ENCODE measurements at places on chromosomes 2 and 18. TPM values are rescaled to one million over a fixed set of nuclear protein-coding genes. Genes with fewer than 3 reads are reported as not detected.
A peak's percentile ranks its signal among the peaks of the same experiment; 100 is the strongest.

DNA sequence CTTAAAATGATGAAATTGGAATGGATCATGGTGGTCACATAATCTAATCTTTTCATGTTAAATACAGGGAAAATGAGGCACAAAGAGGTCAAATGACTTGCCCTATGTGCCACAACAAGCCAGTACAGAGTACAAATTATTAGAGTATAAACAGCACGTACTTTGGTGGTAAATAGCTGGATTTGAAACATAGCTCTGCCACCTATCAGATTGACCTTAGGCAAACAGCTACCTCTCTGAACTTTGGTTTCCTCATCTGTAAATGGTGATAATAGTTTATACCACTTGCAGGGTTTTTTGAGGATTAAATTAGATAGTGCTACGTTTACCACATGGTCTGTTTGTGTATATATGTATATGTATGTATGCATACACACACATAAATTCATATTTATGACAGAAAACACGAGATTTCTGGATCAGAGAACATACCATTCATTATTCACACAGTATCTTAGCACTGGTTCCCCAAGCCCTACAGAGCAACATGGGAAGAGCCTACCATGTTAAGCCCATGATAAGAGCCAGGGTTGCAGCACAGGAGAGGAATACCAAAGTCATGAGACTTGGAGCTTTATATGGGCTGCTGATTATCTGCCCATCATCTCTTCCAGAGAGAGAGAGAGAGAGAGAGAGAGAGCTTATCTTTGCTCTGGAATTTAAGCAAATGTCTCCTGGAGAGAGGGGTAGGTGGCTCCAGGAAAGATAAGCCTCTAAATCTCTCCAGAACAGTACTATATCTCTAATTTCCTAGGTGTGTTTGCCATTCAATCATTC is 73.5 kb downstream of the MDH1 start:
- DNase-seq, result no peak

GRCh38 chr2:215660687-215661086 is 224.8 kb upstream of the FN1 start:
- no peak for DNase-seq

- no peak for DNase-seq
Measured at GRCh38 chr18:54387631-54388030, 29.9 kb downstream of the C18orf54 start.

DNA sequence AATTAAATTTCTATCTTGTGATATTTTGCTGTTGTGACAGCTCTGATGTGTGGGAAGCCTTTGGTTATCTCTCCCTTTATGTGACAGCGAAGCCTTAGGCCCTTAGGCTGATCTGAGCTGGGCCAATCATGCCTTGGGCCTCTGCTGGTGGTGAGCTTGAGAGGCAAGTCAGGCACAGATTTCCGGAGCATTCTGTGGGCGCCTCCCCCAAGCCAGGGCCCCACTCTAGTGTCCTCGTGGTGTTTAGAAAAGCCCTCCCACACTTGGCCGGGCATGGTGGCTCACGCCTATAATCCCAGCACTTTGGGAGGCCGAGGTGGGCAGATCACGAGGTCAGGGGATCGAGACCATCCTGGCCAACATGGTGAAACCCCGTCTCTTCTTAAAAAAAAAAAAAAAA is 239.8 kb downstream of the SH3RF3 start:
- no peak for DNase-seq

DNA sequence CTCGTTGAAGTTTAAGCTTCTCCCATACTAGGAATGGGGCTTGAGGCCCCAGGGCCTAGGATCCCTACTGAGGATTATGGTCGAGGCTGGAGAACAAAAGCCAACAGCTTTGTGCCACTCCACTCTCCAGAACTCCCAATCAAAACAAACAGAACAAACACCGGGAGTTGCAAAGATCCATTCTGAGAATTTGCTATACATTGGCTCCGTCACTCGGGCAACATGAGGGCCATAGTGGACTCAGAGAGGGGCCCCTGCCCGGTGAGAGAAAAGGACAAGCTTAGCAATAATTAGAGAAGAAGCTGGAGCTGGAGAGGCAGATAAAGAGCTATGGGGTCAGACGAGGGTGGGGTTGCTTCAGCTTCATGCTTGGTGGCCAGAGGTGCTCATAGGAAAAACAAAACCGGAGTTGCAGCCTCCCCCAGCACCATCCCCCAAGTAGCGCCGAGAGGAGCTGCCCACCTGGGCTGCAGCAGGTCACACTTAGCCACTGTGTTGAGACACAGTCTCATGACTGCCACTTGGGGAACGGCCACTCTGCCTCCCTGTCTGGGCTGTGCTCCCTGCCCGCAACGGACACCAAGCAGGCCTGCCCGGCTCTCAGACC is 142.3 kb upstream of the HAAO start:
- DNase-seq, result no peak

GRCh38 chr2:7030810-7031209 is 113.6 kb downstream of the RNF144A start:
- DNase-seq, result no peak

DNA sequence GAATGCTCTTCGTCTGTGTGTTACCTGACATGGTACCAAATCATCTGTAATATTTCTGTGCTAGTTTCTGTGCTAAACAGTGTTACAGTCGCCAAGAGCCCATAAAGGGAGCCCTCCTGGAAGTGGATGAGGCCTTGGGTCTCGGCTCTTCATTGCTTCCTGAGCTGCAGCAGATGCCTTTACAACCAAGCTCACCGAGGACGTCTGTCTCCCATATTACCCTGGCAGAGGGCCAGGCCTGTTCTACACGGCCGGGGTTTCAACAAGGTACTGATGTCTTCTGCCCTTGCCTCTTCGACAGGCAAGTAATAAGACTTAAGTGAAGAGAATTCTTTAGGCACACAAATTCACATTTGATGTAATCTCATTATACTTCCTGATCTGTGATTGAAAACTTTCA is 16.8 kb downstream of the RPL31 start:
- no peak for DNase-seq

DNA sequence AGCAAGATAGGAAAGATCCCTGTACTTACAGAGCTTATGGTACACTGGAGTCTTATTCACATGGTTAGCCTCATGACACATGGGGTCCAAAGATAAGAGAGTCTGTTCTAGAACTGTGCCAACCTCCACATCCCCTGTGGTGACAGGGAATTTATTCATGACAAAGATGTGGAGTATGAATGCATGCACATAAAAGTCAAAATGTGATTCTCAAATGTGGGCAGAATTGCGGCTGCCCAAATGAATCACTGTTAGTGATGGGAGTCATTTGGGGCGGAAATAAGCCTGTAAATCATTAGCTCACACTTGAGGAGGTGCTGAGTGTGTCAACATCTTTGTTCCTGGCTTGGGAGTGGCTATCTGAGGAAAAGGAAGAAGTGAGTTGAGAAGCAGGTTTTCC is 560.6 kb downstream of the SLC4A3 start:
- DNase-seq, result no peak

- DNase-seq, result no peak
Measured at GRCh38 chr2:24461685-24462084, 29.4 kb upstream of the NCOA1 start.

- no peak for DNase-seq
Measured at GRCh38 chr2:138094031-138094430, 129.8 kb downstream of the HNMT start.

- DNase-seq, result peak; percentile 25
Measured at GRCh38 chr2:231717281-231718171, 9.2 kb downstream of the PTMA start.

GRCh38 chr2:30655660-30656059 is 151.6 kb downstream of the CAPN13 start:
- no peak for DNase-seq

- no peak for DNase-seq
Measured at GRCh38 chr2:147294825-147295392, 549.9 kb upstream of the ACVR2A start.

- no peak for DNase-seq
Measured at GRCh38 chr2:74764429-74765272, 69.3 kb upstream of the HK2 start.

GRCh38 chr2:112841295-112842044 is 4.9 kb upstream of the IL1B start:
- DNase-seq, result no peak

GRCh38 chr18:62037012-62037742 is 144.4 kb upstream of the RNF152 start:
- no peak for DNase-seq

GRCh38 chr2:177229442-177230242 is 17.0 kb downstream of the HNRNPA3 start:
- DNase-seq, result no peak

DNA sequence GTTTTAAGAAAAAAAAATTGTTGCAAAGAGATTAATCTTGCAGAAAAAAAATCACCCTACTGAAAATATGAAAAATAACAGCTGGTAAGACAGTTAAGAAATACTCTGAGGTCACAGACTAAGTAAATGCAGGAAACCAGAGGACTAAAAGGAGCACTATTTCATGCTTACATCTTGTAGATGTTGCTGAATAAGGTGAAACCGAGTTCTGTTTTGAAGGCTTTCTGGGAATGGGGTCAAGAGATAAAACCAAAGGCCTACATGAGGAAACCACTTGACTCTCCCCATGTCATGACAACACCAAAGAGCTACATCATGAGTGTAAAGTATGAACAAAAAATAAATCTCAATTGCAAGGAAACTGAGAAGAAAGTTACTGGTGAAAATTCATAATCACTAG is 197.6 kb downstream of the LRP1B start:
- DNase-seq, result no peak

- no peak for DNase-seq
Measured at GRCh38 chr18:23756590-23757436, 67.6 kb downstream of the LAMA3 start.

DNA sequence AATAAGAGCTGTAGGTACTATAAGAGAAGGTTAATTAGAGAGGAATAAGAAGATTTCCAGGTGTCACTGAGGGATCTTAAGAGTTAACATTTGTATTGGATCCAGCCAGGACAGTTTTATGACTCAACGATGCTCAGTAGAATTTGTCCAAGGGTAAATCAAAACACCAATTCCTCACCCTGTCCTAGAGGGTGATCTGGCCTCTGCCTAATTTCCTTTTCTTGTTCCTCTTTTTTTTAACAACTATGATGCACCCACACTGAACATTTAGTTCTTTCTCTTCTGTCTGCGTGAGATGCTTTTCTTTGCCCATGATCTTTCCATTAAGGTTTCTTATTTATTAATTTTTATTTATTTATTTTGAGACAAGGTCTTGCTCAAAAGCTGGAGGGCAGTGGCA is 92.0 kb downstream of the PMS1 start:
- no peak for DNase-seq

DNA sequence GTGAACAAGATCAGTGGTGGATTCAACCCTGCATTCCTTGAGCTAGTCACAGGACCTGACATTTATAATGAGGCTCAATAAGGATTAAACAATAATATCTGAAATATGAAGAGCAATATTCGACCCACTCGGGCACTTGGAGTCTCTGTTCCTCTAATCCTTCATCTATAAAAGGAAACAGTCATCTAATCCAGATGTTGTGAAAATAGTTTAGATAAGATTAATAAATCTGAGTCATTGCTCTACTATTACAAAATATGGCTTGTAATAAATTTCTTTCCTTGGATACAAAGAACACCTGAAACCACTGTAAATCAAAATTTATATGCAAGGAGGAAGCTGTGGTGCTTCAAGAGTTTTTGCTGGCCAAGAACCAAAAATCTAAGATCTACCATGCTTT is 846.9 kb upstream of the ACVR2A start:
- no peak for DNase-seq

- no peak for DNase-seq
Measured at GRCh38 chr2:140863713-140864112, 1267.1 kb downstream of the LRP1B start.

- DNase-seq, result no peak
Measured at GRCh38 chr2:9570182-9571060, 14.8 kb upstream of the ADAM17 start.

DNA sequence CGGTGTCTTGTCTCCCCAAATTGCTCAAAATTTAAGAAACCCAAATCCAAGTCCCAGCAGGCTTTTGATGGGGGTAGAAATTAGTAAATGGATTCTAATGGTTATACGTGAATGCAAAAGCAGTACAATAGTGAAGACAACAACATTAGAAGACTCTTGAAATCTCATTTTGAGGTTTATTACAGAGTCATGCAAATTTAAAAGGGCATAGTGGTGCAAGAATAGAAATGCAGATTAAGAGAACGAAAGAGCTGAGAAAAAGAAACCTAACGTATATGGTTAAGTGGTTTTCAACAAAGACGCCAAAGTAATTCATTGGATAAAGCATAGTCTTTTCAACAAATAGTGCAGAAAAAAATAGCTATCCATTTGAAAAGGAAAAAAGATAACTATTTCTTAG is 33.2 kb upstream of the CXXC1 start:
- no peak for DNase-seq

DNA sequence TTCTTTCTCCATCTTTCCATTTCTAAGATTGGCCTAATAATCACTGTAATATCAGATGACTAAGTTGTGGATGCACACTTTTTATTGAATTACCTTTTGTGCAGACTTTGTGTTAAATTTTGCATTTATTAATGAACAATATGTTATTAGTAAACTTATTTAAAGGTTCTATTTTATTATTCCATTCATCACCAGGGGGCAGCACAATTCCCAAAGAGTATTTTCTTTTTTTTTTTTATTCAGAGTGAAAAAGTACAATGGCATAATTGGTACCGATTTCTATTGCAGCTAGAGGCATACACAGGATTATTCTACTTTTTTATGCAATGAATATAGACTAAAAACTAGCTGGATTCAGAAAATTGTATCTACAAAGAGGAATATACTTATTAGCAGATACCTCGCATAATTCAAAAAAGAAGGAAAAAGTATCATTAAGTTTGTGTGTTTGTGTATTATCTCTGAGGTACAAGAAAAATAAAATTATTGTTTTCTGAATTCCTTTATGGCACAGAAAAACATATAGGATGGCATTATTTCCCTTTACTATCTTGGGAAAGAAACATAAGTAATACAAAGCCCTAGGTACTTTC is 390.6 kb downstream of the ERBB4 start:
- no peak for DNase-seq

DNA sequence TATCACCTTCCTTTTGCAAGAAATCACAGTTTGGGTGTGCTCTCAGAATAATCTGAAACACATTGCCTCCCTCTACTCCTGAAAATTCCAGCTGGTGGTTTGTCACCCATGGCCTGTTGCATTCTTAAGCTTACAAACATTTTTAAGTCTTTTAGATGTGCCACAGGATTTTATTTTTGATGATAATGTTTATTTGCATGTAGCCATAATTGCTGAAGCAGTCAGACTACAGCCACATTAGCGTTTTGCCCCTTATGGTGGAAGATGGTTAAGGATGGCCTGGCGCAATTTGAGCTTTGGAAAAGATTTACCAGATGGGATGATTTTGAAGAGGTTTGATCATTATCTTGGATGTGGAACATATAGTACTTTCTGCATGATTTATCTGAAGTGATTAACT is 439.5 kb downstream of the MEIS1 start:
- DNase-seq, result no peak

The RNF144A gene
- 21.0 TPM for total RNA-seq

The FBXO48 gene
- total RNA-seq, result 5.0 TPM

The CHAC2 gene
- total RNA-seq, result 10.3 TPM

The RFTN2 gene
- not detected for total RNA-seq

The SPDYA gene
- 1.2 TPM for total RNA-seq

The TNFRSF11A gene
- total RNA-seq, result 30.0 TPM

The STARD7 gene
- 113 TPM for total RNA-seq

The OXER1 gene
- total RNA-seq, result not detected

The HOXD12 gene
- total RNA-seq, result not detected

The EMILIN1 gene
- total RNA-seq, result 0.70 TPM

The SERPINB12 gene
- not detected for total RNA-seq

The NGEF gene
- total RNA-seq, result 0.48 TPM

The SLC40A1 gene
- total RNA-seq, result 6.0 TPM

The GALR1 gene
- not detected for total RNA-seq

All from activated CD4-positive, alpha-beta memory T cell treated with anti-CD3 and anti-CD28 coated beads, Interleukin-2, amount 10 ng/mL, durations not matched to agents 7 days and 5 days (primary cell).